ENCODE measurements at places on chromosomes 4 and X.

DNA sequence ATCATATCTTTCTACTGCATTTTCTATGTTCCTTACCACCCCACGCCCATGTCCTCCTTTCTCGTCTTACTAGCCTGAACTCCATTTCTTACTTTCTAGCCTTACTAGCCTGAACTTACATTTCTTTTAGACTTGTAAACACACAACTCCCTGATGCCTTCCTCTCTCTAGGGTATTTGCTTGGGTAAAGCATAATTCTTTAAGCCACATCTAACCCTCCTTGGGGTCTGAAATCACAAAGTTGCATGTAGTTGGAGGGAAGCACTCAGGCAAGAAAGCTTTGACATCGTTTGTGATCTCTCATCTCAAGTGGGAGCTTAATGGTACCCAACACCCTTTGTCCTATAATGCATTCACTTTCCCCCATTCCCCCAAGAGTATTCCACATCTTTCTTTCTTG lies 124.4 kb downstream of the SPOCK3 start:
- no peak for DNase-seq

DNA sequence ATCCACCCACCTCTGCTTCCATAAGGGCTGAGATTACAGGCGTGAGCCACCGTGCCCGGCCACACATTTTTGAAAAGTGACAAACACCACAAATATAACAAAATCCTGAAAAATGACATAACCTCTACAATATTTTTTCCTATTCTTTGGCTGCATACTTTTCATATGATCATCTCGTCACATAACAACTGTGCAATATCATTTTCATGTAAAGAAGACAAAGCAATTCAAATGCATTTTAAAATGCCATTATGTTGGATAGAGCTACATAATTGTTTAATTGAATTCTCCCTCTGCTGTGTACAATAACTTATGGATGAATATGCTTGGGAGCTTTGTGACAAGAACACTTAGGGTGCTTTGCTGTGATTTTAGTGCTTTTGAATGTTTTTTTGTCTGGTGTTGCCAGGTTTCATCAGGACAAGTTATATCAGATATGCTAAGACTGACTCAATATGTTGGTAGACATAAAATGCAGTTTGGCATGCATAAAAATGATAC lies 132.9 kb downstream of the CHIC2 start:
- no peak for DNase-seq

DNA sequence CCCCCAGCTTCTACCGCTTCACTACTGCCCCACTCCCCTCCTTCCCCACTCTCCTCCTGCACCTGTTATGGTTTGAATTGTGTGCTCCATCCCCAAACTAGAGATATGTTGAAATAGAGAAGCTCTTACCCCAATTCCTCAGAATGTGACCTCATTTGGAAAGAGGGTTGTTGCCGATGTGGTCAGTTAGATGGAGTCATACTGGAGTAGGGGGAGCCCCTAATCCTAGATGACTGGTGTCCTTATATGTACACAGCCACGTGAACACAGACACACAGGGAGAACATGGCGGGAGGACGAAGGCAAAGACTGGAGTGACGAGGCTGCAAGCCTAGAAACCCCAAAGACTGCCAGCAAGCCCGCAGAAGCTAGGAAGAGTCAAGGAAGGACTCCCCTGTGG lies 84.3 kb downstream of the FHDC1 start:
- no peak for DNase-seq

GRCh38 chr4:26787461-26788340 lies 72.9 kb upstream of the STIM2 start:
- peak; percentile 78 for DNase-seq

DNA sequence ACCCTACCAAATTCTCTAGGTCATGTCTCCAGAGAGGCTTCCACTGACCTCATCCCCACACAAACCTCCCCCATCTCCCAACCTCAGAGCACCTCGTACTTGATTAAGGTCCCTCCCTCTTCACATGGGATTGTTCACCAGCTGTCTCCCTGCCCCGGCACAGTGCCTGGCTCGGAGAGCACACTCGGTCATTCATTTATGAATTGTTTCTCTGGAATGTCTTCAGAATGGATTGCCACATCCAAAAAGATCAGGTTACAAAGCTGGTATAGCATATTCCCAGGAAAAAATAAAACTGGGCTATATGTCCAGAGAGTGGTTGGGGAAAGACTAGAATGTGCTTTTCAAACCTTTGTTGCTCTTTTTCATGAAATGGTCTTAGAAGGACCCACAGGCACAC lies 21.6 kb downstream of the JAKMIP1 start:
- no peak for DNase-seq
